EL (cell line): ENCODE measurements at places on chromosomes 6 and 20.

DNA sequence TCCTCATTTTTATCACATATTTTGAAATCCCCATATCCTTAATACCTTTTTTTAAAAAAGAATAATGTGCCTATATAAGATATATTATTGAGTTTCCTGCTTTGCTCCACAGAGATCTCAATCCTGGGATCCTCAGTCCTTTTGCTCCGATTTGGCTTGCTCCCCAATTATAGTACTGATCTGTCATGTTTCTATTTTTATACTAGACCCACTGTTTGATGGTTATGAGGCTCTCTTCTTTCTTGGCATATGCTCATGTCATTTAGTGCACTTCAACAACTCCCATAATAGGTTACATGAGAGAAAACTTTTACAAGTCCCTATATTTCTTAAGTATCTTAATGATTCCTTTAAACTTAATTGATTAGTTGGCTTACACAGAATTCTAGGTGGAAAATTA lies 958.5 kb upstream of the EPHA7 start:
- no peak for DNase-seq

- DNase-seq = no peak
Observed at GRCh38 chr20:19701429-19701828, 56.6 kb upstream of the RIN2 start.

- no peak for DNase-seq
Observed at GRCh38 chr6:86685230-86685797, 252.0 kb upstream of the HTR1E start.

- no peak for DNase-seq
Observed at GRCh38 chr20:43955750-43956191, 41.1 kb downstream of the TOX2 start.

DNA sequence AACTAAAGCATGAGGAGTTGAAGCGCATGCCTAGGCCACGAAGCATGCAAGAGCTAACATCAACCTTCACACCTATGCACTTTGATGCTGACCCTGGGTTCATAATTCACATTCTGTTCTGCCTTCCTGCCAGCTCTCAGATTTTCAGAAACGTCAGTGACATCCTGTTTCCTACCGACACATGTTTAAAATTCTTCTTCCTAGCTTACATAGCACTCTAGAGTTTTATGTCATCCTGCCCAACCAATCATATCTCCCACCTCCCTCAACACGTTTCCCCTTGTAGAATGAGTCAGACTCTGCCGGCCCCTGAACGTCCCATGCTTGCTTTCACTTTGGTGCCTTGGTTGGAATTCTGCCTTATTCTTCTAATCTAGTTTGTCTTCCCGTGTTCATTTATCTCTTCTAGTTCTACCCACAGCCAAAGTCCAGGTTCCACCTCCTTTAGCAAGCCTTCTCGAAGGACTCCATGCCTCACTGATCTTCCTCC lies 97.2 kb upstream of the MAP7 start:
- peak; percentile 69 for DNase-seq

- no peak for DNase-seq
Observed at GRCh38 chr20:62050166-62051120, 15.2 kb downstream of the TAF4 start.

- DNase-seq = no peak
Observed at GRCh38 chr20:50866036-50866685, 65.1 kb downstream of the ADNP start.

GRCh38 chr6:100626721-100627120 lies 162.0 kb upstream of the SIM1 start:
- DNase-seq = no peak

DNA sequence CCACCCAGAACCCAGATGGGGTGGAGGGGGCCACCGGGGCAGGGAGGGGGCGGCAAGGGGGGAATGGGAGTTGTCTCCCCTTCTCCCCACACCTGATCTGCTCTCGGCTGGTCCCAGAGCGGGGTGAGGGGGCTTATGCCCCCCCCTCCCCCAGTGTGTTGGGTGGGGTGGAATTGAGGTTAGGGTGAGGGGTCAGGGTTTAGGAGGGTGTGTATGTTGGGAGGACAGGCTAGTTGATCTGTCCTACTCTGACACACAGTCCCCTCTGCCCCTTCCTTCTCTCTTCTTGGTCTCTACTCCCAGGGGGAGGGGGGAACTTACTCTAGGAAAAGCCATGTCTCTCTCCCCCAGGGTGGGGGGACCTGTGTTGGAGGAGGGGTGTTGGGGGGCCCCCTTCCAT lies 1.9 kb upstream of the ZBTB9 start:
- no peak for DNase-seq

- no peak for DNase-seq
Observed at GRCh38 chr6:128417698-128418097, 102.7 kb downstream of the PTPRK start.

GRCh38 chr6:42520786-42521607 lies 42.8 kb upstream of the UBR2 start:
- DNase-seq = peak; percentile 77

DNA sequence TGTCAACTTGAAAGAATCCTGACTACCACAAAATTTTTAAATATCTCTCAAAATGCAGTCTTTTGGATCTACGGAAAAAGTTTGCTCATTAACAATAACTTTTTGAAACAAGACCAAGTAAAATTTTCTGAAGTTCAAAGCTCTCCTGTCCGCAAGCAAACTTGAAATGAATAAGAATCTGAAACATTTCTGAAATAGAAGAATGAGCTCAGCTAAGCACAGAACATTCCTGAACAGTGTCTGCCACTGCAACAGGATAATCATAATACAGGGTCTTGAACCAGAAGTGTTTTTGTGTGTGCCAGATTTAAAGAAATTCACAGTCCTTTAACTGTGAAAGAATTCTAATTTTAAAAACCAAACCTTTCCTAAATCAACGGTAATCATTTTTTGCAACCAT lies 49.1 kb upstream of the TASP1 start:
- no peak for DNase-seq

GRCh38 chr6:39049575-39050283 lies 1.1 kb downstream of the GLP1R start:
- DNase-seq = no peak
